ENCODE measurements at places on chromosomes 5 and 9.
A peak's percentile ranks its signal among the peaks of the same experiment; 100 is the strongest.

DNA sequence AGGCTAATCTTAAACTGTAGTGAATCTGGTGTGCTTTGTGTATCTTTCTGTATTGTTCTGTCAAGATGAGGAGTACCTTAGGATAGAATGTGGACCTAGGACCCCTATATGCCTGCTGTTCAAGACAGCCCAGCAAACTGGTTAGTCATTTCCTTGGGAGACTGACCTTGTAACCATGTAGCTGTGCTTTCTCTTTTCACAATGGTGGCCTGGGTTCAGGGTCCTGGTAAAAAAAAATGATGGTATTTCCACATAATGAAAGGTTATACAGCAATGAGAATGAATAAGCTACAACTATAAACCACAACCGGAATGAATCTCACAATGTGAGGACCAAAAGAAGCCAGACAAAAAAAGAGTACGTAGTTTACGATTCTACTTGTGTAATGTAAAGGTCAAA, 36.4 kb upstream of the F2RL1 start:
- no peak for DNase-seq

DNA sequence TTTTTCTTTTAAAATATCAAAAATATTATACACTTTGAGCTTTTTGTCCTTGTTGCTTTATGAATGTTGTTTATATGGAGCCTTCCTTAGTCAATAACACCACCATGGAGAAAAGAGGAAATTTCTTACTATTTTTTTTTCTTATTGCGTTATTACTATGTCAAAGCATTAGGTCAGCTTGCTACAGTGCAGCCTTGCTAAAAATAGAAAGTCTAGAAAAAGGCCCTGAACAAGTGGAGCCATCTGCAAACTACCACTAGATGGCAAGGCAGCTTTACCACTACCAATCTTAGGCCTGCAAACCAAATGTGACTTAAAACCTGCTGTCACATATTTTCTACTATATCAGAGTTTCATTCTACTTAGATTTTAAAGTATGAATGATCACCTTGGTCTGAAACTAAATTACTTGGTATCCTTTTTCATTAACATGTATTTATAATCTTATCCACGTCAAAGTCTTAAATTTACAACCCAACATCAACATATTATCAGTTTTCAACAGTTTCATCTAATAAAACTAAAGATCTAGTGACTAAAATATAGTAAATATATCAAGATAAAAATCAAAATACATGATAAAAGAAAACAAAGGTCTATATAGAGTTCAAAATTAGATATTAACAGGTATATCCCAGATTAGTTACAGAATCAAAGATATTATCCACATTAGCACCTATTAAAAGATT, 113.1 kb upstream of the ACOT12 start:
- peak; percentile 94 for DNase-seq

- peak; percentile 54 for DNase-seq
Measured at GRCh38 chr5:33260098-33260497, 180.7 kb upstream of the TARS1 start.

DNA sequence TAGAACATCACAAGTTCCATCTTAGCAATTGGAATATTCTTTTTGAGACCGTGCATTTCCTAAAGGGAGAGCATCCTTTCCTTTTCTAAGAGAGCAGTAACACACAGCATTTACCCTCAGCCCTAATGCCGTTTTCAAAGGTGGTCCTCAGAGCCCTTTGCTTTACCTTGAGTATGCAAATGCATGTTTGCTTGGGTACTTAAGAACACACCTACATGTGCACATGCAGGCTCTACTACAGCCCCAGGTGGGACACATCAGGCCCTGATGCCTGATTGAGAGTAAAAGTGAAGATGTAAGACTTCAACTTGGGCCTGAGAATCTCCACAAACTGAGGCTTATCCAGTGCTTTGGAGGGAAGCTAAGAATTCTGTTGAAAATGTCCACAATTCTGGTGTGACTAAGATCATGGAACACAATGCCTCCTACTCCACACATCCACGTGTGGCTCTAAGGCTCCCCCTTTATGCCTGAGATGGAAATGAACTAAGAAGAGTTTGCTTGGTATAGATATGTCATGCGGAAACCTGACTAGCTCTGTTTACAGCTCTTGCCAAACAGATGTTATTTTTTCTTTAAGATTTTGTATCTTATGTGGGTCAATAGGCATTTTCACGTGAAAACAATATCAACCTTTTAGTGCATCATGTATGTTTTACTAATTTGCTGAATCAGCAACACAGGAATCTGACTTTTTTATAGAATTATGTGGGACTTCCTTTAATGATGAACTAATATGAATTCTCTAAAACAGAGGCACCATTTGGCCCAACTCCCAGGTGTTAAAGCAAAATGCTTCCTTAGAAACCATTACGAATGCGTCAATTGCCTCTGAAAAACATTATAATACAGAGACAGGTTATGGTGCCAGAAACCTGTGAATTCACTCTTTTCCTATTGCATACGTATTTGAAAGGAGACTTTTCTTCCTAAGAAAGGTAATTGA, 48.9 kb upstream of the SLC2A8 start:
- DNase-seq = peak; percentile 82

GRCh38 chr5:5558638-5559527, 136.4 kb downstream of the ICE1 start:
- DNase-seq = no peak

- peak; percentile 53 for DNase-seq
Measured at GRCh38 chr5:139919308-139919707, 123.7 kb downstream of the PSD2 start.

GRCh38 chr9:97411789-97412625, at the start of gene TDRD7:
TSS of gene TDRD7 (plus strand) at chr9:97412096. CDS start at chr9:97428466, 16,370 bp downstream.
- DNase-seq = peak; percentile 77

- no peak for DNase-seq
Measured at GRCh38 chr5:139251281-139251687, 42.3 kb upstream of the MATR3 start.

DNA sequence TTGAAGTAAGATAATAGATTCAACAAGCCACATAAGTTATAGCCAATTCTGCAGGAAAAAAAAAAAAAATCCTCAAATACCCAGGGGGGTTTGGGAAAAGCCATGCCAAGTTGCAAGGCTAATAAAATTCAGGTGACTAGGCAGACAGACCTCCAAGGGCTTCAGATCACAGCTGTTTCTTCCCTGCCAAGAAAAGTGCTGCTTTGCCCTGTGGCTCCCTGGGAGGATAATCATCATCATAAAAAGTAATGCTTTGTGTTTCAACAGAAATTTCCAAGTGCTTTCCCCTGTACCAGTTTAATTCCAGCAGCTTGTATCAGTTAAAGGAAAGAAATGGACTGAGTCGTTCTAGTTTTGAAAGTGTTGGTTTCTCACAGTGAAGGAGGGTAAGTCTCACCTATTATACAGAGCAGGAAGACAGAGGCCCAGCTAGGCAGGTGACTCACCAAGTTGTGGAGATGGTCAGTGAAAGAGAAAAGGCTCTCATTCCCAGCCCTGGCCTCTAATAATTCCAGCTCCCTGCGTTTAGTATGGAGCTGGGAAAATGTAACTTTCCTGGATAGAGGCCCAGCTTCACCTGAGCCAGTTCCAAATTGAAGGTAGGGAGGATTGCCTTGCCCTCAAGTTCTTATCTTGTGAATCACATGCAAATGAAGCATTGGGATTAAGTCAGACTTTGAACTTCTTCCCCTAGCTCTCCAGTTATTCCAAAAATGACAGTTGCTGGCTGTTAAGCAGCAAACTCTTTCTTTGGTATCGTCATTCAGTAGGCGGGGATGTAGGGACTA, 263.4 kb downstream of the GRIA1 start:
- DNase-seq = no peak

GRCh38 chr9:98168941-98169488, 23.4 kb downstream of the CORO2A start:
- peak; percentile 28 for DNase-seq

- DNase-seq = no peak
Measured at GRCh38 chr9:78144008-78144381, 91.9 kb upstream of the CEP78 start.

GRCh38 chr9:19768798-19769197, 20.0 kb downstream of the SLC24A2 start:
- no peak for DNase-seq

DNA sequence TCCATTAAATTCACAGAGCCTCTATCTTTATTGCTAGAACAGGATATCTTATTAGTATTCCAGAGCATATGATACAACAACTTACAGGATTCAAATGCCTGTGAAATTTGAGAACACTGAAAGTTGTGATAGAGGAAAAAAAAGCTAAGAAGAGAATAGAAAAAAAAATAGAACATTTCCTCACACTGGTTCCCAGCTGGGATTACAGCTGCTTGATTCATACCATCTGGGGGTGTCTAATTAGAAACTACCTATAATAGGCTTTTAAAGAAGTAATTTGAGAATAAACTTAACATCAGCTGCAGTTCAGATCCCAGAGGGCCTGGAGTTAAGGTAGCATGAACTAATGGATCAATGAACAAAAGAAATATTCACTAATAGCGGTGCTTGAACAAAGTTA, 922.0 kb downstream of the CDH12 start:
- DNase-seq = no peak

DNA sequence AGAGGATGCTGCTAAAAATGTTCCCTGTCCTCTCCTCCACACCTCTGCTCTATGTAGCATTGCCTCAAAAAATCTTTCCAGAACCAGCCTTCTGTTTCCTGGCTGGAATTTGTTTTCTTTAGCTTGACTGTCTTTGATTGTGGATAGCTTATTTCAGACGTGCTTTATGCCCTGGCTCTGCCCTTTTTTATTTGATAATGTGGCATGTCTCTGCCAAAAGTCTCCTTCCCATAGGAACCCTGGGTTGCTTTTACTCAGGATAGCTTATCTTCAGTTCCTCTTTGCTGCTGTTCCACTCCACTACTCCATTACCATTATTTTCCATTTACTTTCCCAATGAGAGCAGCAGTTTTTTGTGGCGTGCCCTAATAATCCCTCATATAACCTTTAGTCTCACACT, 885 bp upstream of the TMEM252 start:
- no peak for DNase-seq

- DNase-seq = no peak
Measured at GRCh38 chr9:136695435-136695895, 8.2 kb upstream of the AGPAT2 start.

DNA sequence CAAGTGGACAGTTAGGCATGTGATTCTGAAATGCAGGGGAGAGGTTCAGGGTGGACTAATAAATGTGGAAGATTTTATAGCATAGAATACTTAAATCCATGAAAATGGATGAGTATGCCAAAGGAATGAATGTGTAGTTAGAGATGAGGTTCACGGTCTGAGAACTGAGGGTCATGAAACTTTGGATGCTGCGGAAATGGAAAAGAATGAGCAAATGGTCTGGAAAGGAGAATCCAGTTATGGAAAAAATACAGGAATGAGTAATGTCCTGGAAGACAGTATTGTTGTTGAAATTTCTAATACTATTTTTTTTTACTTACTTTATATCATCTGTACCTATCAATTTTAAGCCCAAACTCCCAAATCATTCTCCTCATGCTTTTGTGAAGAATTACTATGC, 2369.4 kb downstream of the MAT2B start:
- DNase-seq = no peak

DNA sequence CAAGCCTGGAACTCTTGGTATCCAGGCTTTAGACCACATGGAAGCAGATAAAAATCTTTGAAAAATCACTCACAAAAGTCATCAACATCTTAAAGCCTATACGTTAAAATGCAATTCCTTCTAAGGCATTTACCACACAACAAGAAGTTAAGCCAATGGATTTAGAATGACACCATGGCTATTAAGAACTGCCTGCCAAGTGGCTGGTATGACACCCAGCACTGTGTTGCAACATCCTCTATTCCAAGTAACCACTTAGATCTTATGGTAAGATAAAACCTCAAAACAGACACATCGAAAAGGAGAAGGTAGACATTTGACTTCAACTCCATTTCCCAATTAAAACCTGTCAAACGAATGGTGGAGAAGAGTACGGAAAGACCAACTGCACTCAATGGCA, 344.2 kb upstream of the SLC30A5 start:
- DNase-seq = no peak

- DNase-seq = no peak
Measured at GRCh38 chr9:104944871-104945270, 16.9 kb upstream of the ABCA1 start.

DNA sequence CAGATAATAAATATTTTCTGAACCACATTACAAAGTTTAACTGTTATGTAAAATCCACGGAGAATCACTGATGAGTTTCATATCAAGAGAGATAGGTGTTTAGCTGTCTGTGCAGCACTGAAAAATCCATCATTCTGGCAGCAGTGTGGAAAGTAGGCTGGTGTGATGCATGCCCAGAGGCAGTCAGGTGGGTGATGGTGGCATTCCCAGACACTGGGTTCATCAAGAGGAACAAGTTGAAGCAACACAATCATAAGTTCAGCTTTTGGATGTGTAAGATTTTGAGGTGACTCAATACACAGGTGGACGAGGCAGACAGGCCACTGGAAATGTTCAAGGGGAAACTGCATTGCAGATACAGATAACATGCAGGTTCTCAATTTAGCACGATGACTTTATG, 11.9 kb downstream of the DNAH5 start:
- DNase-seq = no peak

- no peak for DNase-seq
Measured at GRCh38 chr5:103510851-103511553, 51.6 kb downstream of the NUDT12 start.

DNA sequence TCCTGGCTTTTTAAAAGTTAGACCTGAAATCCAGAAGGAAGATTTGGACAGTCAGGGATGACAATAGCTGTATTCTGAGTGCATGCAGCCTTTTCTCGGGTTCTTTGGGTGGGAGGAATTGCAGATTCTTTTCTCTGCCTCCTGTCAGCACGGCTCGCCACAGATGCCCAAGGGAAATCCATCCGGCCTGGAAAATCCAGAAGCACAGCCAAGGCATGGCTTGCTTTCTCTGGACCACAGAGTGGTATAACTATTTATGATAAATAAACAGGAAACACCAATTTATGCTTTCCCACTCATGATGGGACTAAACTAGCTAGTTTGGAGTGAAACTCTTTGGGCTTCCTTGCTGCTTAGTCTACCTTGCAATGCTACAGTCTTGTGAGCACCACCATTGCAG, 59.1 kb downstream of the C9orf152 start:
- peak; percentile 47 for DNase-seq

- peak; percentile 39 for DNase-seq
Measured at GRCh38 chr5:136057401-136058038, 28.7 kb downstream of the TGFBI start.

DNA sequence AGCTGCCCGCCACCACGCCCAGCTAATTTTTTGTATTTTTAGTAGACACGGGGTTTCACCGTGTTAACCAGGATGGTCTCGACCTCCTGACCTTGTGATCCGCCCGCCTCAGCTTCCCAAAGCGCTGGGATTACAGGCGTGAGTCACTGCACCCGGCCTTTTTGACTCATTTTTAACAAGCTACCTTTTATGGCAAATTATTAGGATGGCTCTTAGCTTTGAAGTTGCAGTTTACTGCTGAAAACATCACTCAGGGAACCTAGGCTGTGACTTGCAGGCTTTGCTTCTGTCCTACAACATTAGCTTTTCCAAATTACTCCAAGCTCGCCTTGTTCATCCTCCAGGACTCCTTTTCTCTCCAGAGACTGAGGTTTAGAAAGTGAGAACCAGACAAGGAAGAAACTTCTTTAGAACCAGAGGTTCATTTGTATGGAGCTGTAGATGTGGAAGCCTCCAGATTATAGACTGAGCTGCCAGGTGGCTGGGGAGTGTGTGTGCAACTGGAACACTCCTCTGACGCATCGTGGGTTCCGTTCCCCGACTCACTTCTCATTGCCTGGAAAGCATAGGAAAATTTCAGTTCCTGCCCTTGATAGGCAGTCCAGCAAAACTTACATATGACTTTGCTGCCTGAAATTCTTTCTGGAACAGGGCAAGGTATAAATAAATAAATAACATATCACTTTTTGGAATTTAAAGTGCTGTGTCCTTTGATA, 23.8 kb upstream of the SPTAN1 start:
- no peak for DNase-seq

- peak; percentile 20 for DNase-seq
Measured at GRCh38 chr5:88269222-88269771, 652 bp upstream of the TMEM161B start.

All from fibroblast of the aortic adventitia (primary cell).